ENCODE measurements at places on chromosomes 1 and 21.

GRCh38 chr1:110130113-110130591 lies 17.9 kb downstream of the UBL4B start:
- no peak for DNase-seq

DNA sequence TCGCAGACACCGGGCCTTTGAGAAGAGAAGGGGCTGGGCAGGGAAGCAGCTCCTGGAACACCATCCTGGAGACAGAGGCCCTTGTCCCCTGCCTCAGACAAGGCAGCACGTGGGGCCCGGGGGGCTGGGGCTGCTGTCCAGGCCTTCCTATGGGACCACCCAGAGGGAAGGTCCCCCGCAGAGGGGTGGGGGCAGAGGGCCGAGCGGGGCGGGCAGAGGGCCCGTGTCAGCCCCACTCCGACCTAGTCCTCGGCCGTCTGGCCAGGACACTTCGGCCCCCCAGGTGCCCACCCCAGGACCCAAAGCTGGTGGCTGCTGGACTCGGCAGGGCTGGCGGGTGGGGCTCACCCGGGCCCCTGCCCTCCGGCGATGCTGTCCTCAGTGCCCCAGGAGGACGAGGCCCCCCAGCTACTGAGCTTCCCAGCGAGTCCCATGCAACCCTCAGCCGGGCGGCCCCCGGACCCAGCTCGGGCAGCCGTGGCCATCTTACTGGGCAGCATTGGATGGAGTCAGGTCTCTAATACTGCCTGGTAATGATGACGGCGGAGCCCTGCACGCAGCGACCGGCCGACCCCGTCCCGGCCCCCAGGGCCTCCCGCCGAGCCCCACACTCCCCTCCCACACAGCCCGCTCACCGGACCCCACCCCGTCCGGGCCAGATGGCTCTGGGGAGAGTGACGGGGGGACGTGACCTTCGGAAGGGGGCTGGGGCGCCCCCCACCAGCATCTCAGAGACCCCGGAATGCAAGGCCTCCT lies 6.9 kb upstream of the TTLL10 start:
- no peak for DNase-seq

DNA sequence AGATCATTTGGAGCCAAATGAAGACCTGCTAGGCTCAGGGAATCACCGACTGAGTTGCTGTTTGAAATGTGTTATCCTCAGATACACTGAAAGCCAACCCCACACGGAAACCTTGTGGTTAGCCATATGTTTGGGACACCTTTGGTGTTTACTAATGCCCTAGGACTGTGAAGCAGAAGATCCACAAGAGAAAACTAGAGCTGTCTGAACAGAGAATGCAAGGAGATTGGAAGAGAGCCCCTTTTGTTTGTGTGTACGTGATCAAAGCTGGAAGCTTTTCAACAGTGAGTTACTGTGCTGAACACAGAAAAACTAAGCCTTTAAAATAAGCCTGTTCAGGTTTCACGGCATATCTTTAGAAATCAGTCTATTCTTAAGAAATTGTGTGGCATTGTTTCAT lies 908.2 kb upstream of the ADGRL2 start:
- DNase-seq, result no peak

DNA sequence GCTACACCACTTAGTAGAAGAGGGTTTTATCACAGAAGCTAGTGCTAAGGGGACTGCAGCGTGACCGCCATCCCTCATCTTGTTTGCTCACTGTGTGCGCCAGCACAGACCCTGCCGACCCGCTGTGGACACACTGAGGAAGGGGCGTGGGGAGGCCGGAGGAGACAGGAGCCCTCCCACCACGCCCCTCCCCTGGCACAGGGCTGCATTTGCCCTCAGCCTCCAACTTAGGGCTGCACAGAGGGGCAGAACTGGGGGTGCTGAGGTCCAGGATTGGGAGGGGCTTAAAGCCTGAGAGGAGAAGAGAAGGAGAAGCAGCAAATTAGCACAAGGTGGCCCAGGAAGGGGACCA lies 37.2 kb downstream of the RRP1 start:
- no peak for DNase-seq

DNA sequence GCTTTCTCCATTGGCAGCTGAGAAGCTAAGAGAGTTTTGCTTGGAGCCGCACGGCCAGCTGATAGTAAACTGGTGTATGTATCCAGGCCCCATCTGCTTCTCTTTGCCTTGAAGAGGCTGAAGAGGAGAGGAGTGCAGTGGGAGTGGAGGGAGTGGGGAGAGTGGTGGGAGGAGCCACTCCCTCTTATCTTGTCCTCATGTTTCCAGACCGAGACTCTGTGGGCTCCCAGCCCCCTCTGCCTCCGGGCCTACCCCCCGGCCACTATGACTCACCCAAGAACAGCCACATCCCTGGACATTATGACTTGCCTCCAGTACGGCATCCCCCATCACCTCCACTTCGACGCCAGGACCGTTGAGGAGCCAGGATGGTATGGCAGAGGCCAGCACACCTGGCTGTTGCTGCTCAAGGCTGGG lies 6.0 kb upstream of the LRRC71 start:
- no peak for DNase-seq

DNA sequence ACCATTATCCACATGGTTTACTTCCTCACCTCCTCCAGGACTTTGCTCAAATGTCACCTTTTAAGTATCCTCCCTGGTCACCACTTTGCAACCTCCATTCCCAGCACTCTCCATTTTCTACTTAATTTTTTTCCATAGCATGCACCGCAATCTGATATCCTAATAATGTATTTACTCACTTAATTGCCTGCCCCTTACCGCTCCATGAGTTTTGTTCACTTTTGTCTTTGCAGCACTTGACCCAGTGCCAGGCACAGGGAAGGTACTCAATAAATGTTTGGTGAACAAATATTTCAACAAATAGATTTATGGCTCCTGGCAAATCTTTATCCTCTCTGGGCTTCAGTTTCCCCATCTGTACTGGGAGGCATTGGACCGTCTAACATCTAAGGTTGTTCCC lies 53.6 kb downstream of the UBE2T start:
- DNase-seq, result no peak

GRCh38 chr1:201861448-201861847 lies 27.2 kb upstream of the SHISA4 start:
- no peak for DNase-seq

DNA sequence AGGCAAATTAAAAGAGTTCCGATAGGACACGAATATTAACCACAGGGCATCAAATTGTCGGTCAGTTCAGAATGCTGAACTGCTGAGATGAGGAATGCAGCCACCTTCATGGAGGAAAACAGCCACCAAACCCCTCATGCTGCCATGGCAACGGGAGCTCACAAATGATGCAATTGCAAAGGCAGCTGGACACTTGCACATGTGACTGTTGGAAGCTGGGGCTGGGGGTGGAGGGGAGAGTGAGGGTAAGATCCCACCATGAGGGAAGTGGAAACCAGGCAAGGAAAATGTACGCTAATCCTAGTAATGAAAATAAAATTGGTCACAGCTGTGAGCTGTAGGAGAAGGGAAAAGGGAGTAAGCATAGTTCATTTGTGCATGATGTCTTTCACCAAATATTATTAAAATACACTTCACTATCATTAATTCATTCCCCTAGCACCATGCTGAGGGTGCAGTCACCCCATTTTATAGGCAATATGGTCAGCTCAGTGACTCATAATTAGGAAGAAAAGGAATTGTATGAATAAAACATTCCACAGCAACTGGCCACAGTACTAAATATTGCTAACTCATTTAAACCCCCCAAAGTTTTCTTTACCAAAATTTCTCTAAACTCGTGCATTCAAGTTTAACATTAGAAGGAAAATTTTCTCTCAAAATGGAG lies 15.3 kb downstream of the BECN2 start:
- no peak for DNase-seq

- DNase-seq, result peak; percentile 21
Observed at GRCh38 chr1:158117854-158118704, 62.6 kb upstream of the CD1D start.

DNA sequence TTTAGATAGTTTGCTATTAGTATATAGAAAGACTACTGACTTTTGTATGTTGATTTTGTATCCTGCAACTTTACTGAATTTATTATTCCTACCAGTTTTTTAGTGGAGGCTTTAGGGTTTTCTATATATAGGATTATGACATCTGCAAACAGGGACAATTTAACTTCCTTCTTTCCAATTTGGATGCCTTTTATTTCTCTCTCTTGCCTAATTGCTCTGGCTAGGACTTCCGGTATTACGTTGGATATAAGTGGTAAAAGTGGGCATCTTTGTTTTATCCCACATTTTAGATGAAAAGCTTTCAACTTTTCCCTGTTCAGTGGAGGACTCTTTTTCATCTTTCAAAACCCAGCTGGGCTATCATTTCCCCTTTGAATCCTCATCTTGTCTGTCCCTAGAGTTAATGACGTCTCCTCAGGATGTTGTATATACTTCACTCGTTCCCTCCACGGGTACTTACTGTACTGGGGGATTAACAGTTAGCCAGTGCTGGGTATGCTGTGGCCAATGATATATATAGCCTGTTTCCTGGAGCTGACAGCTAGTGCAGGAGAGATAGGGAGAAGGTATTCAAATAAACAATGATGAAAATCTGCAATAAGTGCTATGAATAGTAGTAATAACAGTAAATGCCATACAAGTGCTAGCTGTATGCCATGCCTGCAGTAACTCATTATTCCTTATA lies 9.8 kb downstream of the ACOT11 start:
- no peak for DNase-seq

- DNase-seq, result no peak
Observed at GRCh38 chr1:2801046-2801445, 447 bp downstream of the TTC34 start.

- no peak for DNase-seq
Observed at GRCh38 chr1:58358346-58358745, 188.2 kb downstream of the OMA1 start.

All from stimulated activated CD4-positive, alpha-beta T cell treated with anti-CD3 and anti-CD28 coated beads, TNF-alpha, amount 100 ng/mL, for 1 hour (primary cell).